ENCODE measurements at places on chromosomes 12 and 14.
A peak's percentile ranks its signal among the peaks of the same experiment; 100 is the strongest.

DNA sequence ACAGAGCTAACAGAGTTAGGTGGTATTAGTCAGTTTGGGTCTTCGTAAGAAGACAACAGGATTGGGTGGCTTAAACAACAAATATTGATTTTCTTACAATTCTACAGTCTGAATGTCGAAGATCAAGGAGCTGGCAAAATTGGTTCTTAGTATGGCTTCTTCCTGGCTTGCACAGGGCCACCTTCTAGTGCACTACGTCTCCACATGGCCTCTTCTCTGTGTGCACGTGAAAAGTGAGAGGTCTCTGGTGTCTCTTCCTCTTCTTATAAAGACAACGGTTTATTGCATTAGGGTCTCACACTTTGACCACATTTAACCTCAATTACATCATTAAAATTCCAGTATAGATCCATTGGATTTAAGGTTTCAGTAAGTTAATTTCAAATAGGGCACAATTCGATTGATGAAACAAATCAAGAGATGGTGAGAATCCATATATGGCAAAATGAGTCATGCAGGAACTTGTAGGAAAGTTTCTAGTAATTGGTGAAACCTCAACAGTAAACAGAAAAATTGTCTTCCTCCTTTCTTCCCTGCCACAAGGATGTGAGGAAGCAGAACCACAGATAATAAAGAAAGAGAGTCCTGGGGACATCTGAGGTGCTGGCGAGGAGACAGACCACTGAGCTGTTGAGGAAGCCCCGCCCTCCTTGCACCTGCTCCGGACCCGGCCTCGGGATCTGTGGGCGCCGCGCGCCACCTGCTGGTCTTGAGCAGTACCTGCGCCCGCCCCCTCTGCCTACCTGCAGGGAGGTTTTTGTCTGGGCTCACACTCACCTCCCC lies 846.7 kb downstream of the TMEM121 start:
- peak; percentile 77 for DNase-seq

DNA sequence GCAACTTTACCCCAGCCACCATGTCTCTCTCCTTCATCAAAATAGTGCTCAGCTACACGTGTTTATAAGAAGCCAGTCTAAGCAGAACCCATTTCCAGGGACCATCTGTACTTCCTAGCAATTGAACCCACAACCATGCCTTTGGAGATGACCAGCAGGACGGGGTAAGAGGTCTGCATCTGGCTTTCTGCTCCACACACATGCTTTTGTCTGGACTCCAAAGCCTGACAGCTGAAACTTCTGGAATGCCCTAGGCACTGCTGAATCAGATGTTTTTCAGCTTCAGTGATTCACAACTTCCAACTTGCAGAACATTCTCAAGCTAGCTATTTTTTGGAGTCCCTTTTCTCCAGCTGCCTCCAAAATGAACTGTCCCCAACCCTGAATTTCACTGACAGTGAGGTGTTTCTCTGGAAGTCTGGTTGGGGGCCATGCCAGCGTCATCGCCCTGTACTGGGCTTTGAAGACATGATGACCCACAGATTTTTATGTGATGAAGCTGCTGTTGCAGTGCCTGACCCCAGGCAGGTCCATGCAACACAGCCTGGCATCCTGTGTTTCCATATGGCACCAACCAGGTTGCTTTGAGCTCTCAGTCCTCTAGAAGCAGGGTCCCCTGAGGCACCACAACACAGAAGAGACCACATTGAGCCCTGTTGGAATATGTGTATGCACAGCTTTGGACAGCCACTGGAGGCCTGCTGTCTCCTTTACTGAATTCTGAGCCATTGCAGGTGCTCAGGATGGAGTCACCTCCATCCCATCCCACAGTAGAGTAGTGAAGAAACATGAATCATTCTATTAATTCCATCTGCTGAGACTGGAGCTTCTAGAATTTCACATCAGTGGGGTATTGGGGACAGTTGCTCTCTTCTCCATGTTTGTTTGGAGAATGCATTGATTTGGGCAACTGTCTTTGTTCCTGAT lies 80.2 kb downstream of the NUAK1 start:
- DNase-seq: no peak

- DNase-seq: no peak
These were observed 1.1 kb upstream of the USP15 start for GRCh38 chr12:62258941-62259630.

GRCh38 chr12:23253191-23253590 lies 628.2 kb downstream of the ETNK1 start:
- DNase-seq: no peak

- no peak for DNase-seq
These were observed 59.5 kb upstream of the JDP2 start for GRCh38 chr14:75368333-75368732.

- DNase-seq: no peak
These were observed 2.8 kb upstream of the FITM1 start for GRCh38 chr14:24127673-24128072.

- DNase-seq: no peak
These were observed 122.1 kb downstream of the SOX5 start for GRCh38 chr12:23827353-23827752.

- peak; percentile 35 for DNase-seq
These were observed 233.2 kb downstream of the MDGA2 start for GRCh38 chr14:47442211-47442610.

DNA sequence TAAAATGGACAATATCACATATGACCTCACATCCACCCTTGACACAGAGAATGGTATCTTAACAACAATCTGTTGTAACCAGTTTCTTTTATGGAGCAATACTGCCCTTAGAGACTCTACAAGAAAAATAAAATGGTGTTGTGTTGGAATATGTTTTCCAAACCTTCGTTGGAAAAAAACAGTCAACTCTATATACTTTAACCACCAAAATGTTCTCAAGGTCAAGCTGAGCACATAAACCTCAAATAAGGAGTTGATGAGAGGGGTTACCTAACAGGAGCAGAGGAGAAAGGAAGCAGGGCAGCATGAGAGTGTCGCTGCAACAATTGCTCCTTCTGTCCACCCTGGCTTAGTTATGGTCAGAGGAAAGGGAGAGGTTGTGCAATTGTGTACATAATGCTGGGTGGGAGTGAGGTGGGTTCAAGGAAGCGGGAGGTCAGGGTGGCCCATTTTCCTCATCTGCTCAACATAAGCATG lies 179.2 kb upstream of the BMP4 start:
- no peak for DNase-seq

All from HEK293T (cell line).